Activated CD4-positive, alpha-beta memory T cell treated with anti-CD3 and anti-CD28 coated beads, Interleukin-2, amount 10 ng/mL, durations not matched to agents 7 days and 5 days (primary cell): ENCODE measurements at places on chromosomes 1 and 21. TPM values are rescaled to one million over a fixed set of nuclear protein-coding genes. Genes with fewer than 3 reads are reported as not detected.

FAM163A gene
- not detected for total RNA-seq

RHBG gene
- not detected for total RNA-seq

SMCP gene
- not detected for total RNA-seq

- no peak overlapping the region for H3K4me3 ChIP-seq
- no peaks in the 10 kb centered on the region for H3K4me1 ChIP-seq
- no peaks in the 10 kb centered on the region for H3K36me3 ChIP-seq
- H3K27ac ChIP-seq, result no peak overlapping the region
Measured at GRCh38 chr1:47160716-47161115, 23.5 kb downstream of the CYP4A22 start.

CLIC6 gene
- 0.08 TPM for total RNA-seq

PRAMEF18 gene
- not detected for total RNA-seq

DNA sequence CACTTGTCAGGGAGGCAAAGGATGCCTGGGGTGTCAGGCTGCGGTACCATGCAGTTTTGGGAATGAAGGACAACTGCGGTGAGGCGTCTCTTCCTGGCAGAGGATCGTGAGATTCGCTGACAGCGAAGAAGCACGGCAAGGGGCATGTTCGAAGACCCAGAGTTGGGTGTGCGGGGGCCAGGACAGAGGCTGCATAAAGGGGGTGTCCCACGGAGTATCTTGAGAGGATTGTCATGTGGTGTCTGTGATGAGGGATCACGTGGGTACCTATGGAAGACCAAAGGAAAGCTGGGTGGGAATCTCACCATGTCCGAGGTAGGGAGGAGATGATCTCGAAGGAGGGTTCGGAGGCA lies 372 bp downstream of the SLC25A44 start:
- peaks cover 36% of the 10 kb centered on the region for H3K36me3 ChIP-seq
- H3K4me3 ChIP-seq, result peak overlapping the region; percentile 85
- H3K27ac ChIP-seq, result peak overlapping the region; percentile 73

- DNase-seq, result no peak
- H3K27ac ChIP-seq, result no peak overlapping the region
- H3K27me3 ChIP-seq, result no peaks in the 10 kb centered on the region
- H3K4me3 ChIP-seq, result no peak overlapping the region
Measured at GRCh38 chr1:43620956-43621355, 29.0 kb upstream of the KDM4A start.

GRCh38 chr1:154962156-154962749 lies 671 bp upstream of the PYGO2 start:
- H3K4me1 ChIP-seq, result peaks cover 52% of the 10 kb centered on the region
- H3K27ac ChIP-seq, result peak overlapping the region; percentile 85
- DNase-seq, result no peak

GRCh38 chr21:31530897-31531705 lies 128.4 kb upstream of the SOD1 start:
- H3K4me1 ChIP-seq, result peaks cover 15% of the 10 kb centered on the region
- H3K4me3 ChIP-seq, result no peak overlapping the region
- no peaks in the 10 kb centered on the region for H3K36me3 ChIP-seq
- no peaks in the 10 kb centered on the region for H3K27me3 ChIP-seq

- peaks cover 55% of the 10 kb centered on the region for H3K36me3 ChIP-seq
- no peaks in the 10 kb centered on the region for H3K27me3 ChIP-seq
- peaks cover 64% of the 10 kb centered on the region for H3K4me1 ChIP-seq
- peak overlapping the region; percentile 90 for H3K4me3 ChIP-seq
- no peak for DNase-seq
Measured at GRCh38 chr1:228084325-228084724, 1.8 kb downstream of the ARF1 start.

CLDN17 gene
- not detected for total RNA-seq

- H3K4me1 ChIP-seq, result no peaks in the 10 kb centered on the region
- H3K4me3 ChIP-seq, result no peak overlapping the region
- H3K36me3 ChIP-seq, result no peaks in the 10 kb centered on the region
Measured at GRCh38 chr21:16492892-16493291, 763.1 kb downstream of the USP25 start.

DNA sequence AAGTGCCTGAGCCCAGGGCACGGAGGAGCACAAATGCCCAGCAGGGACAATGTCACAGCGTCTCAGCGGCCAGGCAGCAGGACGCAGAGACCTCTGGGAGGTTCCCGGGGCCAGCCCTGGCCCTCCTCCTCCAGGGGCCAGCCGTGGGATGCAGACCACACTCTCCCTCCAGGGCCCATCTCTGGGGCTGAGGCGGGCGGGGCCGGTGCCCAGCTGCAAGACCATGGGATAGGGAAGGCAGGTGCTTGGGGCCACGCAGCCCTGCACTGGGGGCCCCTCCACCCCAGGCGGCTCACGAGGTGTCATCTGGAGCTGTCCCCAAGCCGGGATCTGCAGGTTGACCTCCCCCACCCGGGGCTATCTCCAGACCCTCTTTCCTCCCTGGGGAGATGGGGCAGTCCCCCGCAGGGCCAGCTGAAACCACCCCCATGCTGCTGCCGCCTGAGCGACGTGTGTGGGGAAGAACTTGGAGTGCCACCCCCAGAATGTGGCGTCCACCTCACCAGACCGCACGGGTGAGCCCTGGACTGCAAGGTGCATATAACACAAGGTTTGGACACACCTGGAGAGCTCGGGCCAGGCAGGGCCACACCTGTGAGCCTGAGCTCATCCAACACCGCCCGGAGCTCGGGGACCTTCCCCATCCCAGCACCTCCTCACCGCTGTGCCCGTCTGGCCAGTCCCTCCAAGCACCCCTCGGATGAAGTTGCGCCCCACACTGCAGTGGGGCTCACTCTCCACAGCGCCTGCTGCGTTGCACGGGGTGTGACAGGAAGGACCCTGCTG lies 4.1 kb upstream of the TTLL10 start:
- H3K36me3 ChIP-seq, result no peaks in the 10 kb centered on the region
- no peak for DNase-seq
- H3K4me1 ChIP-seq, result peaks cover 26% of the 10 kb centered on the region
- peaks cover 3% of the 10 kb centered on the region for H3K27me3 ChIP-seq
- H3K4me3 ChIP-seq, result no peak overlapping the region
- H3K27ac ChIP-seq, result no peak overlapping the region

TMEM240 gene
- total RNA-seq, result not detected

NID1 gene
- total RNA-seq, result 0.45 TPM

TRIM67 gene
- not detected for total RNA-seq

DNA sequence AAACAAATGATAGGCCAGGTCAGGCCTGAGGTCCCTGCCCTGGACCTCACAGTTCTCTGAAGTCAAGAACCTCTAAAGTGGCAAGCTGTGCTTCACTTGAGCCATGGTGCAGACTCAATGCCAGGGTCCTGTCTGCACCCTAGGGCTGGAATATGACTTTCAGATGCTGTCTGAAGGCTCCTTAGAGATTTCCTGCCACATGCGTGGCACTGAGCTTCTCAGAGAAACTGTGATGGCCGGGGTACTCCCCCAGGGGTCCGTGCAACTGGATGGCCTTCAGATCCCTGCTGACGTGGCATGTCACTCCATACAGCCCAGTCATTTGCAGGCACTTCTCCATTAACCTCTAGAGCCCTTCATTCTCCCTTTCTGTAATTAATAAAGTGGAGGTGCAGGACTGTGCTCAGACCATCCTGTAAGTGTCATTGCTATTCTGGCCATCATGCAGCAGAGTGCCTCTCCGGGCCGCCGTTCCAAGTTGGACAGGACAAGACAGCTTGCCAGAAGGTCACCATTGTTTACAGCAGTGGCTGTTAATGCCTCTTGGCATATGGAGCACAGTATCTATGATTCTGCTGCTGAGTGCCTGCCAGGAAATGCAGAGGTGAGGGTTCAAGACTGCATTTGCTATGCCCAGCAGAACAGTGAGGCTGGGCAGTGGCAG lies 205.1 kb upstream of the COA6 start:
- no peak overlapping the region for H3K27ac ChIP-seq
- peaks cover 12% of the 10 kb centered on the region for H3K27me3 ChIP-seq
- DNase-seq, result no peak
- H3K36me3 ChIP-seq, result peaks cover 2% of the 10 kb centered on the region
- peaks cover 46% of the 10 kb centered on the region for H3K4me1 ChIP-seq

F3 gene
- 0.18 TPM for total RNA-seq

DNA sequence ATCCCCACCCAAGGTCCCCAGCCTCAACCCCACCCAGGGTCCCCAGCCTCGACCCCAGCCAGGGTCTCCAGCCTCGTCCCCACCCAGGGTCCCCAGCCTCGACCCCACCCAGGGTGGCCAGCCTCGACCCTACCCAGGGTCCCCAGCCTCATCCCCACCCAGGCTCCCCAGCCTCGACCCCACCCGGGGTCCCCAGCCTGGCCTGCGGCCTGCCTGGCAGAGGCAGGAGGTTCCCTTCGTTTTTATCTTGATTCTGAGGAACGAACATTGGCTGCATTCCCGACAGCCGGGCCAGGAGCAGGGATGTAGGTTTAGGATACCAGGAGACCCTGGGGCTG lies 3.4 kb upstream of the PDE9A start:
- DNase-seq, result no peak
- peaks cover 10% of the 10 kb centered on the region for H3K4me1 ChIP-seq
- peaks cover 35% of the 10 kb centered on the region for H3K27me3 ChIP-seq
- H3K27ac ChIP-seq, result no peak overlapping the region
- H3K4me3 ChIP-seq, result no peak overlapping the region

LCA5L gene
- not detected for total RNA-seq

GRCh38 chr1:167642501-167642826 lies 12.4 kb downstream of the RCSD1 start:
- H3K27me3 ChIP-seq, result no peaks in the 10 kb centered on the region
- H3K4me1 ChIP-seq, result peaks cover 81% of the 10 kb centered on the region
- no peak for DNase-seq
- H3K27ac ChIP-seq, result peak overlapping the region; percentile 81

ANKRD34A gene
- total RNA-seq, result 2.9 TPM

GRCh38 chr1:40789661-40790430 lies 6.3 kb downstream of the KCNQ4 start:
- no peak overlapping the region for H3K27ac ChIP-seq
- peaks cover 17% of the 10 kb centered on the region for H3K27me3 ChIP-seq
- no peak for DNase-seq
- no peaks in the 10 kb centered on the region for H3K36me3 ChIP-seq
- H3K4me1 ChIP-seq, result no peaks in the 10 kb centered on the region

GRCh38 chr1:167332503-167332902 lies 111.8 kb downstream of the POU2F1 start:
- peaks cover 22% of the 10 kb centered on the region for H3K36me3 ChIP-seq
- H3K27ac ChIP-seq, result no peak overlapping the region
- H3K4me1 ChIP-seq, result peaks cover 22% of the 10 kb centered on the region
- DNase-seq, result no peak

- H3K36me3 ChIP-seq, result no peaks in the 10 kb centered on the region
- no peak overlapping the region for H3K27ac ChIP-seq
- DNase-seq, result no peak
- H3K4me3 ChIP-seq, result no peak overlapping the region
- H3K4me1 ChIP-seq, result no peaks in the 10 kb centered on the region
Measured at GRCh38 chr1:30145723-30146303, 577.6 kb downstream of the MATN1 start.

DNA sequence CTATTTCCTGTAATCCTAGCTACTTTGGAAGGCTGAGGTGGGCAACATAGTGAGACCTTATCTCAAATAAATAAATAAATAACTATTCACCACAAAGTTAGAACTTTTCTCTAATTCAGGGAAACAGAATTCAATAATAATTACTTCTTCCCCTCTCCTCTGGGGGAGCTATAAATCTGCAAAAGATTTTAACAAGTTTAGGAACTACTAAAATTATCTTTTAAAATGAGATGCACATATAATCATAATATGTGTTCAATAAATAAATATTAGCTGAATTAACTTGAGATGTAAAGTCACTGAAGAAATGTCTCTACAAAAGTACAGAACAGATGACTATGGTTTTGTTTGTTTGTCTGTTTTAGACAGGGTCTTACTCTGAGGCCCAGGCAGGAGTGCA lies 14.1 kb downstream of the WDR47 start:
- no peaks in the 10 kb centered on the region for H3K36me3 ChIP-seq
- no peak for DNase-seq
- no peaks in the 10 kb centered on the region for H3K27me3 ChIP-seq
- H3K27ac ChIP-seq, result no peak overlapping the region
- H3K4me1 ChIP-seq, result peaks cover 2% of the 10 kb centered on the region
- no peak overlapping the region for H3K4me3 ChIP-seq

DRAM2 gene
- 38.0 TPM for total RNA-seq

GRCh38 chr21:27380303-27380702 lies 413.4 kb upstream of the ADAMTS5 start:
- no peak overlapping the region for H3K27ac ChIP-seq
- no peak overlapping the region for H3K4me3 ChIP-seq
- no peaks in the 10 kb centered on the region for H3K4me1 ChIP-seq
- no peak for DNase-seq
- H3K27me3 ChIP-seq, result no peaks in the 10 kb centered on the region
- H3K36me3 ChIP-seq, result no peaks in the 10 kb centered on the region

DNA sequence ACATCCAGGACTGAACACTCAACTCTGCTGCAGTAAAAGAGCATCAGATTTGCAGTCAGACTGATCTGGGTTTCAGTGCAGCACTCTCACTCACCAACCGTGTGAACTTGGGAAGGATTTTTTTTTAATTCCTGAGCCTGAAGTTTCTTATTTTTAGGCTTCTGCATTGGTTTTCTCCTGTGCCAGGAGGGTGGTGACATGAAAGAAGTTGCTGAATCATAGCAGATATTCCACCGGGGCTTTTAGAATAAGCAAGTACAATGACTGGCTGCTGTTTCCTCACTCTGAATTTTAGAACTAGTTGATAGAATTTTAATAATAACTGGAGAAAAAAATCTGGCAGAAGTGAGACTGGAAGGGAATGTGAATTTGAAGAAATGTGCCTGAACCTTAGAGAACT lies 11.6 kb downstream of the ADAM30 start:
- H3K36me3 ChIP-seq, result peaks cover 9% of the 10 kb centered on the region
- no peak overlapping the region for H3K4me3 ChIP-seq
- DNase-seq, result no peak
- H3K4me1 ChIP-seq, result no peaks in the 10 kb centered on the region
- H3K27ac ChIP-seq, result no peak overlapping the region

TGFBR3 gene
- total RNA-seq, result 35.9 TPM

DNA sequence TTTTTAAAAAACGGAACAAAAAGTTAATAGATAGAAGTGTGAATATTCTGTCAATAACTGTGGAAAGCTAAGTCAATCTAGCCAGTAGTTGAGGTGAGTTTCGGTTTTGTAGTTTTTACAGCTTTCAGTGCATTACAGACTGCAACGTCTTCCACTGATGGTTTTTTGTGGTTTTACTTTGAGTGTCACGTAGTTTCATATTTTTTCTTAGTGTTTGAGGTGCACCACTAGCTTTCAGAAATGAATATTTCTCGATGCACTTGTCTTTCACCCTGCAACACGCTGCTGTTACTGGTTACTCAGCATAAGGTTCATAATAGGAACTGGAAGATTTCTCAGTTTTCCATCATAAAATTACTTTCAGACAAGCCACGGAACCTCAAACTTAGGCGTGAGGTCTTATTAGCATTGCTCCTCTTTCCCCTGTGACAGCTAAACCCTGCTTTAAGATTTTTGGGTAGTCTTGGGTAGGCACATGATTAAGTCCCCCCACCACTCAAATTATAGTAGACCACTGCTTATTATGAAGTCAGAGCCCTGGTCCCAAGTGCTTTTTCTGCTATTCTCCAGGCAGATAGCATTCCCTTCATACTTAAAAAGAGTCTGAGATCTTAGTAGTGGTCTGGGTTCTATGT lies 1412.7 kb downstream of the KCNT2 start:
- no peaks in the 10 kb centered on the region for H3K36me3 ChIP-seq
- peak overlapping the region; percentile 8 for H3K4me3 ChIP-seq
- H3K27me3 ChIP-seq, result peaks cover 19% of the 10 kb centered on the region
